ENCODE measurements at places on chromosomes 5 and 9. TPM values are rescaled to one million over a fixed set of nuclear protein-coding genes. Genes with fewer than 3 reads are reported as not detected.

- no peak for DNase-seq
These were observed 19.6 kb downstream of the FBXO38 start for GRCh38 chr5:148403344-148403743.

DNA sequence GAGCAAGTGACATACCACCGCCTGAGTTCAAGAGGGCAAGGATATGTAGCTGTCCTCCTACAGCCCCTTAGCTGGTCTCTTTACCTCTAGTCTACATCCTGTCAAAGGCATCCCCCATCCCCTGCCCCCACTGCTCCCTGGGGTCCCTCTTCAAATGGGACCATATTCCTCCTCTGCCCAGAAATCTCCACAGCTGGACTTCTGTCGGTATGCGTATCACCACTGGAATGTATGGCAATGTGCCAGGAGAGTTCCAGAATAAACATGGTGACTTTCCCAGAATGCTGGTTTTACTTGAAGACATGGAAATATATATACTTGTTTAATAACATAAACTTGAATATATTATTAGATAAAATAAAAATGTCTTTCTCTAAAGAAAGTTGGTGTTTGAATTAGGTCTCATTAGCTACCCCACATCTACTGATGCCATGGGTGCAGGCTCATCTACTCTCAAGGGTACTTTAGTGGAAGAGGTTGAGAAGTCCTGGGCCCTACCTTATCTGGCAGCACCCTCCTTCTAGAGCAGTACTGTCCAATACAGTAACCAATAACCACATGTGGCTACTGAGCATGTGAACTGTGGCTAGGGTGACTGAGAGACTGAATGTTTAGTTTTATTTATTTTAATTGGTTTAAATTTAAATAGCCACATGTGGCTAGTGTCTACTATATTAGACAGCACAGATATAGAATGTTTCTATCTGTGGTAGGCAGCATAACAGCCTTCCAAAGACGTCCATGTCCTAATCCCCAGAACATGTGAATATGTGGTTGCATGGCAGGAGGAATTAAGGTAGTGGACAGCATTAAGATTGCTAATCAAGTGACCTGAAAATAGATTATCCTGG lies 181.7 kb upstream of the SLC30A5 start:
- no peak for DNase-seq

DNA sequence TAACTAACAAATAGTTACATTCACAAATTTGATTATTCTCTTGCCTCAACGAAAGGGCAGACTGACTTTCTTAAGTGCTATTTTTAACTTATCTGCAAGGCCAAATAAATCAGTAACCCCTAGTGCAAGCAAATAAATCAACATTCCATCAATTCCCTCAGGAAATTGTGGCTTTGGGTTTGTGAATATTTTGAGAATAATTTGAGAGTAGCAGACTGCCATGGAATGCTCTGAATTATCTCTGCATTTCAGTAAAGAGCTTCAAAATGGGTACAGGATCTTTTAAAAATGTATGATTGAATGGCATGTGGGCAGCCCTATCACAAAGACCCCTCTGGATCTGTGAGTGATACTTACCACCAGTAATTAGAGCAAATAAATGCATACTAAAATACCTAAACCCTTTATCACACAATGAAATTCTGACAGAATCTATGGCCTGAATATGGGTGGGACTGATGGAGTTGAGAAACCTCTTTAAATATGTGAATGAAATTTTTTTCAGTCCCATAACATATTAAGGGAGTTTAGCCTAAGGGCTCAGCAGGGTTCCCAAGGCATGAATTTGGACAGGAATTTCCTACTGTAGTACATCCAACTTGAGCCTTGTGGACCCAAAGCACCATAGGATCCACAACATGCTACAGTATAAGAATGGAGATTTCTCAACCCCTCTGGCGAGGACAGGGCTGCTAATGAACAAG lies 92.5 kb upstream of the ITGA2 start:
- DNase-seq: no peak

DNA sequence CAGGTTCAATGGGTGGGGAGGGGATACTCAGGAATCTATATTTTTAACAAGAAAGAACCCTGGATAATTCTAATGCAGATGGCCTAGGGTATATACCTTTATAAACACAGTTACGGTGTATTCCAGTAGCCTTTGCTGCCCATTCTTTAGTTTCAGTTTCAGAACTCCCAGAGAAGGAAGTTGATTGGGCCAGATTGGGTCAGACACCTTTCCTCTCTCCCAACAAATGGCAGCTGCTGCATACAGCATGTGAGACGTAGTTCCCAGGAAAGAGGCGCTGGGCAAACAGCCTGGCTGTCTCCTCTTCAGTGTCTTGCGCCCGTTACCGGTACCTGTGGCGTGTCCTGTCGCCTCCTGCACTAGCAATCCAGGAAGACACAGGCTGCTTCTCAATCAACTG lies 20.4 kb downstream of the ACO1 start:
- DNase-seq: no peak

DNA sequence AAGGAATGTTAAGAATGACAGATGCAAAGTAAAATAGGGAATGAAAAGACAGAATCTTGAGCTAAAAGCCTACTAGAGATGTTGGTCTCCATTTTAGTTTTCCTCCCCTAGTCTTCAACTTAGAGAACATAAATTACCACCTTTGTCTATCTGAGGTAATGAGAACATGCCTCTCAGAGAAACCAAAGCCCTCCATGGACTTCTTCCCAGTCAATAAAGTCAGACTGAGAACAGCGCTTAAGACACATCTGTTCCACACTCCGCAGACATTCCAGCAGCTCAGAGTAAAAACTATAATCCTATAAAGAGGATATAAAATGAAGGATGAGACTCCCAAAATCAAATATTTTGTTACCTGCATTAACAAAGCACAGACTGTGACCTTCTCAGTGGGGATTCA lies 79.2 kb downstream of the DPYSL3 start:
- no peak for DNase-seq

The IGIP gene
- 6.6 TPM for polyA plus RNA-seq

DNA sequence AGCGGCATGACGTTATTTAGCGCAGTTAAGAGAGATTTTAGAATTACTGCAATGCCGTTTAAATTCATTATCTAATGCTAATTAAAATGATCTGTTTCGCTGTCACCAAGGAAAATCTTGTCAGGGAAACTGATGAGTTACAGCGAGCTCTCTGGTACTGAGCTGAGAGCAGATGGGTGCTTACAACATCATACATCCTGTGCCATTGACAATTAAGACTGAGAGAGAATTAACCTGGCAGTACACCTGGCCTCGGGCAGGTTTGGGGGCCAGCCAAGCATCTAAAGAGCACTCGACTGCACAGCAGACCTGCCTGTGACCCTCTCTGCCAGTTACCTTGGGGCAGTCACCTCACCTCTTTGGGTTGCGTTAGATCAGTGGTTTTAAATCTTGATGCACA lies 55.0 kb downstream of the PUM3 start:
- no peak for DNase-seq

The SLC6A3 gene
- polyA plus RNA-seq: 0.76 TPM

The SPOCK1 gene
- polyA plus RNA-seq: 6.4 TPM

DNA sequence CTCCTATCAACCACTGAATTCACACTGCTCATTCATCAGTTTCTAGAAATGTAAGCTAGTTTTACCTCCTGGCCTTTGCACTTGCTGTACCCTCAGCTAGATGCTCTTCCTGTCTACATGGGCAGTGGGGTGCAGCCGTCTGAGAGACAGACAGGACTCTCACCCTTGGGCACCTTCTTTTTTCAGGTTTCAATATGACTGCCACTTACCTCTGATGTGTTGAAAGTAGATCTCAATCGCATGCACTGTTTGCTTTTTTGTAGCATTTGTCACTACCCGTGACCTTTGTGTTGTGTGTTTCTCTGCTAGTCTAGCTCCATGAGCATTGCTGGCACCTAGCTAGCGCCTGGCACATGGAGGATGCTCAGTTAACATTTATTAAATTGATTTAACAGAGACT lies 403.1 kb upstream of the TRPC7 start:
- DNase-seq: no peak

The IL13 gene
- not detected for polyA plus RNA-seq

DNA sequence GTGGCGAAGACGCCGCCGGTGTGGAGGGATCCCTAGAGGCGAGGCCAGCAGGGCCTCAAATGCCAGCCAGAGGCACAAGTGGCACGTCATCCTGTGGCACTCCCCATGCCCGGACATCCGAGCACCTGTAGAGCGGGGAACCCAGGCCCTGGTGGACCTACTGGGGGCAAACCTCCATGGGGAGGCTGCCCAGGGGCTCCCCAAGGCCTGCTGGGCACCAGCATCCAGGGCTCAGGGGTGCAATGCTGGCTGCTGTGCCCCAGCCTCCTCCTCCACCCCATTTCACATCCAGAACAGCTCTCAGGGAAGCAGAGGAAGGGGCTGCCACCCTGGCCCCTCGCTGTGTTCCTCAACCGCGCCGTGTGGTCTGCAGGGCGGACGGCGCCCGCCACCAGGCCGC lies 43.5 kb downstream of the HK3 start:
- no peak for DNase-seq

- no peak for DNase-seq
These were observed 125.7 kb downstream of the FGF18 start for GRCh38 chr5:171544913-171545765.

The CCL27 gene
- 0.23 TPM for polyA plus RNA-seq

DNA sequence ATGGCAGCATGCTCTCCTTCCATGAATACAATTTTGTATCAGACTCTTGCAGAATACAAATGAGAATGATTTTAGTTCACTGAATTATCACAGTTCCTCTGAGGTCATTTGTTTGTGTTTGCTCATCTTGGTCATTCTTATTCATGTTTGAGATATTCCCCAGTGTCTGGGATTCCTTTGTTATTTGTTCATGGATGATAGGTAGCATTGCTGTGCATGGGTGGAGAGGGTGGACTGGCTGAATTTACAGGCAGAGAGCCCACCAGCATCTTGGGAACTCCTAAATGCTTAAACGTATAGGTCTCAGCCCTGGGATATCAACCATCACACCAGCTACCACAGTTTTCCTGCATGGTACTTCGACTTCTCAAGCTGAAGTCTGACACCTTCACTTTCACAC lies 459.8 kb downstream of the CCDC171 start:
- no peak for DNase-seq

DNA sequence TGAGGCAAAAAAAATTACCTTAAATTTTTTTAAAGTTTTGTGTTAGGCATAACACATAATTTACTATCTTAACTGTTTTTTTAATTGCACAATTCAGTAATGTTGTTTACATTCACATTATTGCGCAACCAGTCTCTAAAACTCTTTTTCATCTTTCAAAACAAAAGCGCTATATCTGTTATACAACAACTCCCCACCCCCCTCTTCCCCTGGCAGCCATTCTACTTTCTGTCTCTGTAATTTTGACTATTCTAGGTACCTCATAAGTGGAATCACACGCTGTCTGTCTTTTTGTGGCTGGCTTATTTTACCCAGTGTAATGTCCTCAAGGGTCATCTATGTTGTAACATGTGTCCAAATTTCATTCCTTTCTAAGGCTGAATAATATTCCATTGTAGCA lies 241.5 kb upstream of the DMRT1 start:
- no peak for DNase-seq

DNA sequence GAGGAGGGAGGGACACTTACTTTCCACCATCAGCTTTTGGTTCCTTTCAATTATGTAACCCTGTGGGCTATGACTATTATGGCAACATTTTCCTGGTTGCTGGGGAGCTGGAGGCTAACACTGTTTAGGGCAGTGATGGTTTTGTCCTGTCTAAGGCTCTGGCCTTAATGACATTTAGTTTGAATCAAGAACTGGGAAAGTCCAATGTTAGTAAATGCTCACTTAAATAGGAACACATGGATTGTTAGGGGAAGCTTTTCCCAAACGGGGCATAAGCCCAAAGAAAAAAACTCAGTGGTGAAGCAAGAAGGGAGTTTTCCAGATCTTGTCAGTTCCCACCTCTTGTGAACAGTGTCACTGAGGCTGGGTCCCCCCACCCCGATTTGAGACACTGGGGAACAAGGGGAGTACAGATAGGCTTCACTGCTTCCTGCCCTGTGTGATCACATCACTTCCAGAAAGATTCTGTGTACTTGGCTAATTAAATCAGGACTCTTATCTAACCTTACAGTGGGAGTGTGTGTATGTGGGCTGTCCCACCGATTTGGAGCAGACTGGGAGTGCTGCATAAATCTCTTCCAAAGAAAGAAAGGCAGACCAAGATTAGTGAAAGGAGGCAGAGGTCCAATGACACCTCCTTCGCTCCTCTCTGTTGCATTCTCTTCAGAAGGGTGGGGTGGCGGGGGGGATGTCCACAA lies 206.4 kb downstream of the PTTG1 start:
- DNase-seq: no peak

DNA sequence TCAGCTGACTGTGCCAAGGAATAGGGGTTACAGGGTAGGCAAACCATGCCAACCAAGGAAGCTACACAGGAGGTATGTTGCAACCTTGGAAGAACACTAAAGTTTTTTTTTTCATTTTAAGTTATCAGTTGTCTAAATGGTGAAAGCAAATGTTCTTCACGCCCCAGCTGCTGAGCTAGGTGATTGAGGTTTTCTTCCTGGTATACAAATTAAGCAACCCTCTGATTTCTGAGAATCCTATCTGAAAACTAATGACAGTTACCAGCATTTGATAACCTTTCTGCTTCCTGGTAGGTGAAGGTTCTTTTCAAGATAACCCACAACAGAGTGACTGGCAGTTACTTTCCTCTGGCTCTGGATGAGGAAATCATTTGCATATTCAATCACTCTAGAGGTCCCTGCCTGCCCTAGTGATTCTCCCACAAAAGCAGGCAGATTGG lies 194.9 kb downstream of the ATP10B start:
- no peak for DNase-seq

DNA sequence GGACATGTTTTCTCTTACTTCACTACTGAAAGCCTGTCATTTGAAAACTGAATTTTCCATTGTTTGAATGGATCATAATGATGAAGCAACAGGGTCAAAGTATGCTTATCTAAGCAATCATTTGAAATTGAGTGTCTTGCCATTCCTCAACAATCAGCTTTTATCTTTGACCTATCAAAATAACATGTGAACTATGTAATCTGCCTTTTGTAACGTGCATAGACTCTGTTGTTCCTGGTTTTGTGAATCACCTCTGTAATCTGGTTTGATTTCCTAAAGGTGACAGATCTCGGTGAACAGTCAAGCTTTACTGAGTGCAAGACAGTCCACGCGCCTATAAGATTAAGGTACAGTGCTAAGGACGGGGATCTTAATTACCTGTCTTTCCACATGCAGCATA lies 3.3 kb downstream of the MEF2C start:
- no peak for DNase-seq

GRCh38 chr5:114055318-114056184 lies 306.3 kb upstream of the KCNN2 start:
- DNase-seq: peak; percentile 59

- no peak for DNase-seq
These were observed 105.3 kb downstream of the TMEM167A start for GRCh38 chr5:82971901-82972300.
